Fibroblast of skin of abdomen (primary cell): ENCODE measurements at places on chromosomes 7 and 10.

DNA sequence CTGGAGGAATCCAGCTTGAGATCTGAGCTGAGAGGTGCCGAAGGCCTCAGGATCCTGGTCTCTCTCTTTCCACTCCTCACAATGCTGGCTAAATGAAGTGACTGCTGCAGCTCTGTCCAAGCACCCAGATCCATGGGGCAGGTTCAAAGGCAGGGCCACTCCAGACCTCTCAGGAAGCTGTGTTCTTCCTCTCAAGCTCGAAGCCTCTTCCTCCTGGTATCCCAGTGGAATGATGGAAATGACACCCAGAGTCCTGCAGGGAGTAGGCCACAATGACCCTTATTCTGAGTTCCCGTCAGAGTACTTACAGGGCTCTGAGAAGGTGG, 574.1 kb downstream of the GRID1 start:
- no peak for DNase-seq

DNA sequence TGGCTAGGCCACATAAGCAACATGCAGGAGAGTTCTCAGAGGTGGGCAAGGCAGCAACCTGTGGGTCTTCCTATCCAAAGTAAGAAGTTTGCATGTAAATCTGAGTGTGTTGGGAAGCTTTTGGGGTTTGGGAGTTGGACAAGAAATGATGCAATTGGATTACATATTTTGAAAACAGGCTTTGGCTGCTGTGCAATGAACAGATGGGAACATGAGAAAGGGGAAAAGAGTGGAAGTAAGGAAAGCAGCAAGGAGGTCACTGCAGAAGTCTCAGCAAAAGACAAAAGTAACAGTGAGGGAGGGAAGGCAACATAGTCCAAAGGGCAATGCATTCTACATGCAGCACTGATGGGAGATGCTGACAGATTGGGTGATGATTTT, 61.1 kb upstream of the C10orf90 start:
- peak; percentile 62 for DNase-seq

DNA sequence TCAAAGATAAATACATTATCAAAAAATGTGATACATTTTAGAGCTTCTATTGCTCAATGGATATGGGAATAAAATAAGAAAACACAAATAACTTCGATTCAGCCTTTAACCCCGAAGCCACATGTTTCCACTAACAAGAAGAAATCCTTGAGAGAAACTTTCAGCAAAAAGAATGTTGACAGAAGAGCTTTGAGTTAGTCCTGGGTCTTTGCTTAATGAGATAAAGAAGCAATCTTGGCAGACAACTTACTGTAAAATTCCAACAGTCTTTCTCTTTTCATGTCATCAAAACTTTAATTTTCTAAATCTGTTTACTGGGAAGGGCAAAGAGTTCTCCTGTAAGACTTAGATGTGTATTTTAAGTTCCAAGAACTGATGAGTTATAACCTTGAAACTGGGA, 810.2 kb downstream of the CNTNAP2 start:
- no peak for DNase-seq

GRCh38 chr10:76375761-76376160, 944.3 kb downstream of the LRMDA start:
- no peak for DNase-seq

GRCh38 chr7:30727061-30727945, 24.6 kb upstream of the INMT start:
- DNase-seq: peak; percentile 22

DNA sequence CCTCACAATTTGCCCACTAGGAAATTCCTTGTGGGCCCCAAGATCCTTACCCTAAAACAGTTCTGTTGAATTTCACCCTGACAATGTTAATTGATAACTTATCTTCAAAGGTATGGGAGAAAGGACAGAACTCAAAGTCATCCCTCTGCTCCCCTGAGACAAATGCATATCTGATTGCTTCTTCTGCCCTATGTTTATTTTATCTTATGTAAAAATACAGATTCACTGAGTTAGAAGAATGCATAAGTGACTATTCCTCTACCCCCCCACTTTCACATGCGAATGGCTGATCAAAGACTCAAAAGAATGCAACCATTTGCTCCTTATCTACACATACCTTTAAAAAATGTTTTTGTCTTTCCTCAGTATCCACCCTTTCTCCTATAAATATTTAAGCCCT, 235.7 kb upstream of the SEMA3C start:
- no peak for DNase-seq

DNA sequence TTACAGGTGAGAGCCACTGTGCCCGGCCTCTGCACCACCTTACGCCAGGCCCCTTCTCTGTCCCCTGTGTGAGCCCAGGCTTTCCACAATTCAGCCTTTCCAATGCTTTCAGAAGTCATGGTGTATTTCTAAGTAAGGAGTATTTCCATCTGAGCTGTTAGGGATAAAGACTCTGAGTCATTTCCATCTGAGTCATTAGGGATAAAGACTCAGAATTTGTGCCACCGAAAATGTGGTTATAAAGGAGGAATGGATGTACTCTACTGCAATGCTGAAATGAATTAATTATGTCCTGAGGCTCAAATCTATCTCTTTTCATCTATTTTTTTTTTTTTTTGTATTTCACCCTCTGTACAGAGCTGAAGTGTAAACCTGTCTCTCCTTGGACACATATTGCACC, 84.0 kb downstream of the GATA3 start:
- DNase-seq: peak; percentile 65

GRCh38 chr7:1562597-1563051, 6.6 kb upstream of the TMEM184A start:
- DNase-seq: peak; percentile 79
